Ascending aorta (tissue), 2 donors: ENCODE measurements at places on chromosomes 1 and 21. TPM values are rescaled to one million over a fixed set of nuclear protein-coding genes. Genes with fewer than 3 reads are reported as not detected.
A peak's percentile ranks its signal among the peaks of the same experiment; 100 is the strongest.

GRCh38 chr1:32989160-32990050, 24.8 kb upstream of the RNF19B start:
- DNase-seq: peak; percentile 71
- no peak overlapping the region for H3K4me3 ChIP-seq
- no peaks in the 10 kb centered on the region for H3K36me3 ChIP-seq
- no peaks in the 10 kb centered on the region for H3K4me1 ChIP-seq

DNA sequence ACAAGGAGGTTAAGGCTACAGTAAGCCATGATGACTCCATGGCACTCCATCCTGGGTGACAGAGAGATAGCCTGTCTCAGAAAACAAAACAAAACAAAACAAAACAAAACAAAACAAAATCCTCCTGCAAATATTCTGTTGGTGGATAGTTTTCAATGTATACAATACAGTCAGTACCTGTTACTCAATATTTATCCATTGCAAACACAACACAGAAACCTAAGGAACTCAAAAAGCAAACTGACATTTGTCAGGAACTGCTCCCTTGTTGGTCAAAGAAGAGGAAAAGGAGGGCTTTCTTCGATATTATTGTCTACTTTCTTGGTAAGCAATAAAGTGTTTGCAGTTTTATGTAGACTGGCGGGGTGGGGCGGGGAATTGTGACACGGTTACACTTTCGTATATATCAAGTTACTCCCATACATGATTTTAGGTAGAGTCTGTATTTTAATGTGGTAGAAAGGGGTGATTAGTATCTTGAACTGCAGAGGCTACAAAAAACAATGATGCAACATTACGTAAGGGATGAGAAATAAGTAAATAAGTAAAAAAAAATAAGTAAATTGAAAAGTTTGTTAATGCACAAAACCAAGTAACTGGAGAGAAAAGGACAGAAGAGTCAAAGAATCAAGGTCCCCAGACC, 31.8 kb downstream of the APP start:
- no peak for DNase-seq
- no peaks in the 10 kb centered on the region for H3K36me3 ChIP-seq
- H3K27ac ChIP-seq: no peak overlapping the region
- no peaks in the 10 kb centered on the region for H3K4me1 ChIP-seq
- H3K4me3 ChIP-seq: no peak overlapping the region

TSACC gene
- not detected for total RNA-seq

CNIH3 gene
- total RNA-seq: not detected

GRCh38 chr1:54816951-54817350, 15.8 kb upstream of the TTC22 start:
- H3K4me3 ChIP-seq: no peak overlapping the region
- H3K27me3 ChIP-seq: no peaks in the 10 kb centered on the region
- no peak overlapping the region for H3K27ac ChIP-seq
- no peak for DNase-seq
- no peaks in the 10 kb centered on the region for H3K4me1 ChIP-seq
- no peaks in the 10 kb centered on the region for H3K36me3 ChIP-seq

TRPM2 gene
- 0.43 TPM for total RNA-seq

DNA sequence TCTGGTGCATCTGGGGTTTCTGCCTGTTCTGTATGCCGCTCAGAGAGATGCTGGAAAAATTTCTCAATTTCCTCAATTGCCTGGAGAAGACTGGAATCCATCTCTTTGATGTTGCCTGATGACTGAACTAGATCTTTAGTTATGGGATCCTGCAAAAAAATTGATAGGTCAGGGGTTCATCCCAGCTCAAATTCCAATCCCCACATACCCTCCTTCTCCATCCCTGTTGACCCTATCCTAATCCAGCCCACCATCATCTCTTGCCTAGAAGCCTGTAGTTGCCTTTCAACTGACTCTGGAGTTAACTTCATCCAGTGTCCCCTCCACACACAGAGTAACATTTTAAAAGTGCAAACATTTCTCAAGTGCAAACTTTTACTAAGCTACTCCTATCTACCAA, at the start of gene KLF18:
TSS of gene KLF18 (minus strand) at position 101 of the 400 bp plus-strand sequence. CDS start at position 101, 0 bp downstream.
- H3K27ac ChIP-seq: no peak within 1 kb of the TSS
- no peak within 1 kb of the TSS for H3K4me3 ChIP-seq
- DNase-seq: no peak
- H3K27me3 ChIP-seq: no peaks in the 10 kb centered on the region
- no peaks in the 10 kb centered on the region for H3K4me1 ChIP-seq

ALX3 gene
- not detected for total RNA-seq

- peaks cover 3% of the 10 kb centered on the region for H3K4me1 ChIP-seq
- H3K27me3 ChIP-seq: no peaks in the 10 kb centered on the region
- no peak for DNase-seq
- no peaks in the 10 kb centered on the region for H3K36me3 ChIP-seq
- H3K27ac ChIP-seq: peak overlapping the region; percentile 62
Measured at GRCh38 chr1:61142726-61143500, 60.6 kb downstream of the NFIA start.

DNA sequence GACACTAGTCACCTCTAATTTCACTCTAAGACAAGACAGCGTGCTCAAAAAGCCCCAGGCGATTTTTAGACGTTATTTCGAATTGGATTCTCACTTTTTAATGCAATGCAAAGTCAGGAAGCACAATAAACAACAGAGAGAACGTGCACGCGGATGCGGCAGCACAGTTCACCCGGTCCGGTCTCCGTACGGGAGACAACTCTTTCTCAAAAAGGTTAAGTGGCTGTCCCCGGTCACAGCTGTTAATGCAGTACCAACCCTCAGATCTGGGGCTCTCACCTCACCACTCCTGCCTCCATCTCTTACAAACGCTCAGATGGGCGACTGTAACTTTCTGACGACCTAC, 1.2 kb downstream of the HP1BP3 start:
- H3K27me3 ChIP-seq: no peaks in the 10 kb centered on the region
- no peaks in the 10 kb centered on the region for H3K36me3 ChIP-seq
- DNase-seq: no peak
- peak overlapping the region; percentile 99 for H3K27ac ChIP-seq
- H3K4me1 ChIP-seq: peaks cover 6% of the 10 kb centered on the region
- H3K4me3 ChIP-seq: peak overlapping the region; percentile 89

GRCh38 chr21:37561941-37562919, 195.7 kb downstream of the DYRK1A start:
- no peak for DNase-seq
- H3K4me1 ChIP-seq: peaks cover 13% of the 10 kb centered on the region
- no peak overlapping the region for H3K4me3 ChIP-seq
- no peak overlapping the region for H3K27ac ChIP-seq
- no peaks in the 10 kb centered on the region for H3K36me3 ChIP-seq
- H3K27me3 ChIP-seq: no peaks in the 10 kb centered on the region
